WERI-Rb-1 (cell line): ENCODE measurements at places on chromosomes 3 and 15.

DNA sequence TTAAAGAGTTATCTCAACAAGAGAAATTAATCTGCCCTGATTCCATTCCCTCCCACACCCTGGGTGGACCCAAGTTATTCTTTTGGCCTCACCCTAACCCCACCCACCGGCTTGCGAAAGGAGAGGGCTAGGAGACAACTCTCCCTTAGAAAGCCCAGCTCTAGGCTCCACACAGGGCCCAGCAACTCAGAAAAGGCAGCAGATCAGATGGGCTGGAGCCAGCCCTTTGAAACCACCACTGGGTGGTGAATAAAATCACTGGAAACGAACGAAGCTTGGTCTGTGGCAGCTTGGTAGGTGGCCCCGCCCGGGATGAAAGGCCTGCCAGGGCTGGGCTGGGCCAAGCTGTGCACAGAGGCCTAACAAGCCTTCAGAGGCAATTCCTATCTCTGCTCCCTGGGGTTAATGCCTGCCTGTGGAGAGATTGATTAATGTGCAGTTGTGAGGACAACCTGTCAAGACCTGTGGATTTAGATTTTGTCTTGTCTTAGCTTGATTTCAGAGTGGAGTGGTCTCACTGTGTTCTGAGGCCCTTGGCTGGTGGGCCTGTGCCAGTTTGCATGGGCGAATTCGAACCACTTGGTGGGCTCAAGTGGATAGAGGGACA, 38.8 kb downstream of the BHLHE40 start:
- DNase-seq = peak; percentile 82

DNA sequence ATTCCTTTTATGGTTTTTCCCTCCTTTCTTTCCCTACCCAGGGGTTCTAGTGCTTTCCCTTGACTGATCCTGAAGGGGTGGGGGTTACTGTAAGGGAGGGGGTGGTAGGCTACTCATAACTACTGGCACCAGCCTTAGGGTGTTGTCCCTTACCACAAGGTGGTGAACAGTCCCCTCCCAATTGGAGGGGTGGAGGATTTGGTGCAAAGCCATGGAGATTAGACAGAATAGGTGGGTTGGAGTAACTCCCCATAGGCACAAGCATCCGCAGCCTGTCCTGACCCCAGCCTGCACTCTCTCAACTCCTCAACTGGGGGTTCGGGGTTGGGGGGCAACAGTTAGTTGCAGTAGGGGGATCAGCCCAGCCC, 2.6 kb upstream of the HYAL2 start:
- no peak for DNase-seq

DNA sequence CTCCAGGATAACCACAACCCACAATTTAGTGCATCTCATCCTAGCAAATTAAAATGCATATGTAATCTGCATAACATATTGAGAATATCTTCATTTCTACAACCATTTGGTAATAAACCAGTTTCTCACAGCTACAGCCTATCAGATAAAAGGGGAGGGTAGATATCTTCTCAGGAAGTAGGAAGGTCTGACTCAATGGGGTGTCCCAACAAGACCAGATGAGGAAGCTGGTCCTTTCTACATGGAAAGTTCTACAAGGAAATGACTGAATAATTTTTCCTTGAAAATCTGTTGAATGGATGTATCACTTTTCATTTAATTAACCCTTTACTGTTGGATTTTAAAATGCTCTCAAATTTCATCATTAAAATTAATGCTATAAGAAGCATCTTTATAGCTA, 17.4 kb upstream of the TMPRSS7 start:
- no peak for DNase-seq

DNA sequence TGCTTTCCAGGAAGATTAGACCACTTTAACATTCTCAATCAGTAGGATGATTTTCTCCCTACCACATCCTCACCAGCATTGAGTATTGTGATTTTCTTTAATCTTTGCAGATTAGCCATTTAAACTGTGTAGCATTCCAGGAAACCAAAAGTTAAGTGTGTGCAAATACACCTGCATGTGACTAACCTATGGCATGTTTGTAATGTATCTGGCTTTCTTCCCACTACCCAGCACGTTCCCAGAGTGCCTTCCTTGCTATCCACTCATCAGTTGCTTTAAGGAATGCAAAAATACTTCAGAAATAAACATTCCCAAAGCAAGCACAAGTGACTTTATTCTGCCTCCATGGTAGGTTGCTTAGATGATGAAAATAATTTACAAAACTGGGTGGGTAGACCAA, 74.2 kb downstream of the ATG7 start:
- no peak for DNase-seq

GRCh38 chr15:87632364-87632763, 624.2 kb downstream of the NTRK3 start:
- no peak for DNase-seq

- DNase-seq = peak; percentile 32
These were observed 171.4 kb downstream of the NSUN3 start for GRCh38 chr3:94234177-94234788.

DNA sequence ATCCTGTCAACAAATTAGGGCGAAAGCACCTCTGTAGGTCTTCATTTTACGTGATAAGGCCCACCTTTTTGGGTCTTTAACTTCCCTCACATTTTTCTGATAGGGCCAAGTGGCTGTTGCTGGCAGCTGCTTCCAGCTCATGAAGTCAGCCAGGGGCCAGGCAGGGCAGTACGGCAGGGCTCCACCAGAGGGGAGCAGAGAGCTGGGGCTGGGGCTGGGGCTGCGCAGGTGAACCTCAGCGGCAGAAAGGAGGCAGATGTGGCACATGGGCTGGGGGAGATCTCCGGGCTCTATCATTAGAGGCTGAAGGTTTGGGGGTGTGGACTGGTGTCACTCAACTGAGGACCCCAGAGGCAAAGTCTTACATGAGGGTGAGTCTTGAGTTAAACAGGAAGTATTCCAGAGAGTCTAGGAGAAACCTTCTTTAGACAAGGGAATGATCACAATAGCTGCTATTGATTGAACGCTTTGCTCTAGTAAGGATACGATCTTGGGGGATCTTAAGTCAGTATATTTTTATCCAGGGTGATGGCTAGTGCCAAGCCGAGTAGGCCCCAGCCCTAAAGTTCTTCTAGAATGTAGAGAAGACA, 62.8 kb upstream of the MEX3B start:
- peak; percentile 67 for DNase-seq

- no peak for DNase-seq
These were observed 309.9 kb downstream of the CLSTN2 start for GRCh38 chr3:140244893-140245292.

DNA sequence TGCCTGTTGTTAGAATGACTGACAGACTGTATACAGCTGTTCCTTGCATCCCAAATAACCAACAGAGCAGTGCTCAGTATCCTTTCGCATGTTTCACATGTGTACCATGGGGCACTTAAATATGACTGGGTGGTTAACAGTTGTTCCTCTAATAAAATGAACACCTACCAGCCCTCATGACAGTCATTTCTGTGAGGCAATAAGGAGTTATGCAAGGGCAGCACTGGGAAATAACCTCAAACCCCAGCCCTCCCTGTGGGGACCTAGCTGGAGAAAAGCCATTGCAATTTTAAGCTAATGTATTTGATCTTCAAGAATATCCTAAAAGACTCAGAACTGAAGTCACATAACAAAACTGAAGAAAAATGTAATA, 7.3 kb downstream of the RFT1 start:
- DNase-seq = no peak

DNA sequence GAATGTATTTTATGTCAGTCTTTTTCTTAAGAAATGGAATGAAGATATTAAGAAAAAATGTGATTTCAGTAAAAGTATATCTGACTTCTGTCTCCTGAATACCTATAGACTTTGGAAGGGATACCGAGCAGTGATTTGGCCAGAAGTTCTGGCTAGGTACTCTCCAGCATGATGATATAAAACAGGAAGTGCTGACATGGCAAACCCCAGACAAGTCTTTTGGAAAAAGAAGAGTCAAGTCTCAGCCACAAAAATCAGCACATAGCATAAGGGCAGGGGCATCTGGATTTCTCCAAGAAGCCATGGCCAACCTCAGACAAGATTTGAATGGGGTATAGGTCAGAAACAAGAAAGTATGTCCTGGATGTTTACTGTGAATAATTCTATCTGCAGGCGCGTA, 643.3 kb upstream of the ARRDC4 start:
- DNase-seq = no peak

- peak; percentile 10 for DNase-seq
These were observed 116.6 kb upstream of the TLE3 start for GRCh38 chr15:70214276-70214675.

- no peak for DNase-seq
These were observed 199.8 kb upstream of the RGMA start for GRCh38 chr15:93288728-93289294.

DNA sequence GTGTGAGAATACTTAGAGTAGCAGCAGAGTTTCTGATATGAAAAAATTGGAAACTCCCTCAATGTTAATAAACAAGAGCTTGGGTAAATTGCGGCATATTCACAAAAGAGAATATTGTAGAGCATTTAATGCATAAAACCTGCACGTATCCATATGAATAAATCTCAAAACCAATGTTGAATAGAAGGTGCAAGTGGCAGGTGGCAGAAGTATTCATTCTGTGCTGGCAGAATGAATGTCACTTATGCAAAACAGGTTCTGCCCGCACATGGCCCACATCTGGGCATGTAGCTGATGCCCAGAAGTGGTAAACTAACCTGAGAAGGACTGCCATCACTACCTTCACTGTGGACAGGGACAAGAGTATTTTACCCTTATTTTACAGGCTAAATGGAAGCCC, 14.1 kb upstream of the PRSS50 start:
- no peak for DNase-seq

- DNase-seq = no peak
These were observed 132.1 kb downstream of the LPP start for GRCh38 chr3:188286087-188286513.

DNA sequence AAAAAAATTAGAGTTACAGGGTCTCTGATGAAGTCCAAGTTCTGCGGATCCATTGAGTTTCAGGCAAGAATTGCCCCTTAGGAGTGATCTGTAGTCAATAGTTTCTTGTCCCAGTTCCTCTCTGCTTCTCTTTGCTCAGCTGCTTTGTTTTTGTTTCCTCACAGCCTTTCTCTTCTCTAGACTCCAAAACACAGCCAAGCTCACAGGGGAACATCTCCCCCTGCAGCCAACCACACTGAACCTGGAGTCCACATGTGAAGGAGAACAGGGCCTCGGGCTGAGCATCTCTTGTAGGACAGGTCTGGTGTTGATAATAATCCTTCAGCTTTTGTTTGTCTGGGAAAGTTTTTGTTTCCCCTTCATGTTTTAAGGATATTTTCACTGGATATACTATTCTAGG, 202.6 kb upstream of the ATP10A start:
- DNase-seq = no peak

DNA sequence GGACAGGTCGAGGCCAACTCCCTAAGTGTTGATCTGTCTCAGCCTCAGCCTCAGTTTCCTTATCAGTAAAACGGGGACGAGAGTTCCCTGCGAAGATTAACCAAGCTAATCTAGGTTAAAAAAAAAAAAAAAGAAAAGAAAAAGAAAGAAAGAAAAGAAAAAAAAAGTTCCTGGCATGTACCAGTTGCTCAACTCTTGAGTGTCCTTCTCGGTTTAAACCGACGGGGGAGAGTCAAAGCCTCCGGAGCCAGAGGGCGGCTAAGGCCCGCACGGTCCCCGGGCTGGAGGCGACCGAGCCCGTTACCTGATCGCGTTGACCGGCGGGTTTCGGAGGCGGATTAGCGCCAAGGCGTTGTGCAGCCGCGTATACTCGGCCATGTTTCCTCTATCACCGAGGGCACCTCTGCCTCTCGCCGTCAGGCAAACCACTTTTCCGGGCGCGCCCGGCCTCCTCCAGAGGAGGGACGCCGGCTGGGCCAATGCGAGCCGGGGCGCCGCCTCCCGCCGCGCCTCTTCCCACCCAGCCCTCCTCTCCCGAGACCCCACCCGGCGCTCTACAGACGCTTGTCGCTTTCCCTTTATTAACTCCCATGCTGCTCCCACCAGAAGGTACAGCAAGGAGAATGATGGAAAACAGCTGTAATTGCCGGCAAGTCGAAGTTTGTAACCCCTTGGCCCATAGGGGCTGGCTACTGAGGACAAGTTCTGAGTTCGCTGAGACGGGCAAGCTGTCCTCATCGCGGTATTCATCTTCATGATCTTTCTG, at the start of gene EHHADH:
EHHADH (minus strand) TSS at position 405 of the 766 bp plus-strand sequence; CDS start at position 378, 27 bp downstream.
- peak; percentile 75 for DNase-seq

DNA sequence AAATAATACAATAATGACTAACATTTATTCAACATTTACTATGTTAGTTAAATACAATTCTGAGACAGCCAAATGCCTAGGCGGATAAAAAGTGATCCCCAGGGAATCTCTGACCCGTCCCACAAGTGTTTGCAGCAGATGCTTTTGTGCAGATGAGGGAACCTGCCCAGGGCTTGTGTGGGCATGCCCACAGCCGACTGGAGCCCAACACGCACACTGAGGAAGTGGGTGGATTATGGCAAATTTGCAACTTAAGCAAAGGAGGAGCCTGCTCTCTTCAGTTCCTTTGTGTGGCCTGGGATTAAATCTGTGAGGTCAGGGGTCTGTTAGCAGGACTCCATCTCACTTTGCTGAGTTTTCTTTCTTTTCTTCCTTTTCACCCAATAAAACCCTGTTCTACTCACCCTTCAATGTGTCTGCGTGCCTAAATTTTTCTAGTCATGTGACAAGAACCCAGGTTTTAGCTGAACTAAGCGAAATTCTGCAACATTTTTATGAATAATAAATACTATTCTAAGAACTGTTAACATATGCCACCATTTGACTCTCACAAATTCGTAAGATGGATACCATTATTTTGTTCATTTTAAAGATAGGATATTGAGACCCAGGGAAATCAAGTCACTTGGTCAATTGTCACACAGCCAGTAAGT, 13.9 kb upstream of the RTP1 start:
- peak; percentile 68 for DNase-seq

GRCh38 chr3:188137051-188137450, 16.9 kb upstream of the LPP start:
- DNase-seq = peak; percentile 11

DNA sequence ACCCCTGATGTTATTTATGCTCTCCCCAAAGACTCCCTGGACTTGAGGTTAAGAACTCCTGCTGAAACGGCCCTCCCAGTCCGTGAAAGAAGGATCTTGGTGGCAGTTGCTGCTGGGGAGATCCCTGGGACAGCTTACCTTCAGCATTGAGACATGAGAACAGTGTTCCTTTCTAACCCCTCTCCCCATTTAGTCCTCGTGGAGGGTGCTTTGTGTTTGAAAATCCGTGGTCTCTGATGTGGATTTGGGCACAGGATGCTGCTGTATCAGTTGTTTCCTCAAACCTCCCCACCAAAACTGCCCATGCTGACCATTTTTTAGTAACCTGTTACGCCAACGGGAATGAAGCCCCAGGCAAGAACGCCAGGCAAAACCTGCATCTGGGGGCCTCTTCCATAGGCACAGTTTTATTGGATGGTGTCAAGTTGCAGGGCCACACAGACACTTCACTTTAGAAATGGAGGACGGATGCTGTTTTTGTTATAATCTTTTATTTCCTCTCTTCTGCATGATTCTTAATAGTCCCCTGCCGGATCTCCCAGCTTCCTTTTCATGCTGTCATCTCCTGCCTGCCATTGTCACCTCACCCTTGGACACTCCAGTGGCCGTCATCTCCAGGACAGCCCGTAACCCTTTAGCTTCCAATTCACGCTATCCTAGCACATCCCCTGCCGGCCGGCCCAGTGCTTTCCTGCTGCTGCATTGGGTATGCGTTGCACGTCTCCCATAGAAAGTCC, 31.7 kb upstream of the CEMIP start:
- no peak for DNase-seq
